RCC 7860 (cell line): ENCODE measurements at places on chromosomes 16 and 17.

GRCh38 chr17:3845291-3845620 lies 790 bp downstream of the NCBP3 start:
- peak; percentile 6 for DNase-seq

DNA sequence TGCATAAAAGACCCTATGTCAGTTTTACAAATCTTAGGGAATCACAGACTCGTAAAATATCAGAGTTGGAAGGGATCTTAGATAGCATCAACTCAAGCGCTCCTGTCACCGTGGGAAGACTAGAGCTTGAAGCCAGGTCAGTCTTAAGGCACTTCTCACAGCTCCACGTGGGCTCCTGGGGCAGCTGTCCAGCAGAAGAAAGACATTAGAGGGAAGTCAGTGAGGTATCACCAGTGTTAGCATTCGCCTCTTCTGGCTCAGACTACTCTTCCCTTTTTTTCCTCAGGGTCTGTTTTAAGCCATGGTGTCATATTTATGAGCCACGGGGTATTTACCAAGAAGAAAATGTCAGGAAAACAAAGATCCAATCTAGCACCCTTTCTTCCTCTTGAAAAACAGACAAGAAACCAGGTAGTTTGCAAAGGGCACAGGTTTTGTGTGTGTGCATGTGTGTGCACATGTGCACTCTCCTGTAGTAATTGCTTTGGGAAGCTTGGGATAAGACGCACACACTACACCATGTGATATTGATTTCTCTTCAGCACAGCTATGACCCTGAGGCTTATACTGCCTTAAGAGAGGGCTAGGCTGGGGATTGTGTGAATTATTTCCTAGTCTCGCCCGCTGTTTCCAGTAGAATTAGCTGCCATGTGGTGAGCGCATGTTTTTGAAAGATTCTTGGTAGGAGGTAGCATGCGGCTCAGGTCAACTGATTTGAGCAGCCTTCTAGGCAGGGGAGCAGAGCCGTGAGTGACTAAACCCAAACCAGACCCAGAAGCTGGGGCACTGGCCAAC lies 61.0 kb upstream of the ELAC2 start:
- no peak for DNase-seq

- no peak for DNase-seq
These were observed 4.9 kb upstream of the RAB11FIP4 start for GRCh38 chr17:31386542-31387075.

- DNase-seq: no peak
These were observed 360.8 kb downstream of the SOX9 start for GRCh38 chr17:72481572-72481971.

DNA sequence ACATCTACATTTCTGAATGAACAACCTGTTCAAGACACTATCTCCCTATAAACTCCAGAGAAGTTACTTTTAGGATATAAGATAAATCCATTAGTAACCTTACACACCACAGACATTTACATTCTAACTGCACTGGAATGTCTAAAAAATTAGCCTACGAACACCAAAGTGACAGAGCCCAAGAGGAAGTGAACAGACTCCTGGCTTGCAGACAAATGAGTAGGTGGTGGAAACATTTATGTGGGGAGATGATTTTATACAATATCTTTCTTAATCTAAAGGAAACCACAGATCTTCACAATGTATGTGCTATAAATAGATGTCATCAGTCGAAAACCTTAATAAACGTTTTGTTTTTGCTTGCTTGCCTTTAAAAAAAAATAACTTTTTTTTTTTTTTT lies 18.8 kb downstream of the ZNF652 start:
- DNase-seq: no peak

- DNase-seq: no peak
These were observed 75.7 kb downstream of the IRF8 start for GRCh38 chr16:85974428-85975375.

- peak; percentile 32 for DNase-seq
These were observed 8.8 kb downstream of the ZG16B start for GRCh38 chr16:2838928-2839327.

DNA sequence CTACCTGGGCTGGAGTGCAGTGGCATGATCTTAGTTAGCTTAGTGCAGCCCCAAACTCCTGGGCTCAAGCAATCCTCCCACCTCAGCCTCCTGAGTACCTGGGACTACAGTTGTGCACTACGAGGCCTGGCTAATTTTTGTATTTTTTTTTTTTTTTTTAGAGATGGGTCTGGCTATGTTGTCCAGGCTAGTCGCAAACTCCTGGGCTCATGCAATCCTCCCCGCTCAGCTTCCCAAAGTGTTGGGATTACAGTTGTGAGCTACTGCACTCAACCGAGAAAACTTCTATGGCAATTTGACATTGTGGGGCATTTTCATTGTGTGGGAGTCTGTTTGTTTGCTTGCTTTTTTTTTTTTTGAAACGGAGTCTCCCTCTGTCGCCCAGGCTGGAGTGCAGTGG lies 30.0 kb downstream of the CRISPLD2 start:
- no peak for DNase-seq

- DNase-seq: peak; percentile 88
These were observed 27.1 kb downstream of the GNPTG start for GRCh38 chr16:1378804-1379303.

DNA sequence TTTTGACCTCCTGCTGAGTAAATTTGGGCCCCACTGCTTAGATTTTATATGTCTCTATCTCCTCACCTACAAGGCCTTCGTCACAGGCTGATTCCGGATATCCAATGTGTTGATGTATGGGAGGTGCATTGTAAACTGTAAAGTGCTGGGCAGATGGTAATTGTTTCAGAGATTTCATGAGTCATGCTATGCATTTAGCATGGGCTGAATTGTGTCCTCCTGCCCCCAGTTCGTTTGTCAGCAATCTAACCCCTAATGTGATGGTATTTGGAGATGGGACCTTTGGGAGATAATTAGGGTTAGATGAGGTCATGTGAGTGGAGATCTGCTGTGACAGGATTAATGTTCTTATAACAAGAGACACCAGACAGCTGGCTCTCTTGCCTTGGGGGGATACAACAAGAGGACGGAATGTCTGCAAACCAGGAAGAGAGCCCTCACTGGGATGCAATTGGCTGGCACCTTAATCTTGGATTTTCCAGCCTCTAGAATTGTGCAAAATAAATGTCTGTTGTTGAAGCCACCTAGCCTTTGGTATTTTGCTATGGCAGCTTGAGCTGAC lies 101.8 kb upstream of the NLRP1 start:
- no peak for DNase-seq

DNA sequence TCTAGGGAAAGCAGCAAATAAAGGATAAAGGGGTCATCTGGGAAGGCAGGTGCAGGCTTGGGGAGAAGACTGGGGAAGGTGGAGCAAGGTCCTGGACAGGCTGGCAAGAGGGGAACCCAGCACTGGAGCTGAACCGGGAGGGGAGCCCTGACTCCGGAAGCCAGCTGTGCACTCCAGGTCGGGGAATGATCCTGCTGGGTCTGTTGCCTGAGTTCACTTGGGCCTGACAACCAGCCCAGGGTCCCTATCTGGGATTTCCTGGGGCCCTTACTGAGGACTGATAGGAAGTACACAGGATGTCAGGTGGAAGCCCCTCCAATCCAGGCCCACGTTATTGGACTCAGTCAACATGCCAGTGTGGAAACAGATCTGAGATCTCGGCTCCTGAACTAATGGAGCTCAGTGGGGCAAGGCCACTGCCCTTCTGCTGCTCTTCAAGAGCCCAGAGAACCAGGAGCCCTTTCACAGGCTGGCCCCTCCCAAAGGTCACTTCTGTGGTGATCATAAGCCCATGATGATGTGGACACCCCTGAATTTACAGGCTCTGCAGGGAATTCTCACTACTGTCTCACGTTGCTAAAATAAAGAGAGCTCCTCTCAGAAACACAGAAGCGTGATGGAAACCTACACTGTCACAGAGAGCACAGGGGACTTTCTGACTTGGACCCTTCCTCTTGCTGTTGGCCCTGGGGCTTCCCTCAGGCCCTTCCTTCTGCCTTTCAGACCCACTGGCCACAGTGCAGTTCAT lies 19.9 kb upstream of the PITPNM3 start:
- no peak for DNase-seq

GRCh38 chr17:62668091-62668804 lies 40.8 kb downstream of the MRC2 start:
- DNase-seq: no peak

GRCh38 chr17:61411011-61411260 lies 11.3 kb downstream of the TBX2 start:
- DNase-seq: no peak

DNA sequence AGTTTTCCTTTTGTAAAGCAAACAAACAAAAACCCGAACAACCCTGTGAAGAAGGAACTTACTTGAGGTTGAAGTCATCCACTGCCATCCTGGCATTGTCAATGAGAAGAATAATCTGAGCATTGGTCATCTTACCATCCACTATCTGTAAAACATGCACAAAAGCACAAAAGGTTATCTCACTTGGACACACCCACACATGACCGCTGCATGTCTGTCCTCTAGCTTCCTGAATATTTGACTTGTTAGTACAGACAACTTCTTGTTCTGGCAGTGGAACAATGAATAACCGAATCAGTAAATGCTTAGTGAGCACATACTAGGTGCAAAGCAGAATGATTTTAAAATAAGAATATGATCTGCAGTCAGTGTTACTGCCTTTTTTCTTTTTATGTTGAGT lies 6.1 kb downstream of the KRT23 start:
- DNase-seq: no peak

GRCh38 chr17:8888704-8889302 lies 21.3 kb upstream of the PIK3R6 start:
- DNase-seq: no peak

DNA sequence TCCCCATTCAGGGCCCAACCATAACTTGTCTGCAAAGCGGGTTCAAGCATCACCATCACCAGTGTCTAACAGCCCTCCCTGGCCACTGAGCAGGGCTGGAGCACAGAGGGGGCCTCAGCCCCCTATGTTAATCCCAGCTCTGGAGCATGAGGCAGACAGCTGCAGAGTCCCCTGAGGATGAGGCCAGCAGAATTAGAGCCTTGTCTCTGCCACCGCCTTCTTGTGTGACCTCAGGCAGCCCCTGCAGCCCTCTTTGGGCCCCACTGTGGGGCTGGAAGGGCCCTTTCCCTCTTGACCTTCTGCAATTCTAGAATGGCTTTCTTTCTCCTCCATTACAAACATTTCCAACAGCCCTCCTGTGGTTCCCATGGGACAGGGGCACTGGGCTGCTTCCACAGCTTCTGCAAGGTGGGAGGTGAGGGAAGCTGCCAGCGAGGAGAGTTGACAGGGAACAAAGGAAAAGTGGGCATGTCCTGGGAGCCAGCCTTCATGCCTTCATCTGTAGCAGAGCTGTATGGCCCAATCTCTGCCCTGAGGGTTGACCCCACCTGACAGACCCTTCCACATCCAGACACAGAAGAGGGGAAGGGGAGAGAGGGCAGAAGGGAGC lies 65.7 kb downstream of the TMEM132E start:
- DNase-seq: no peak

GRCh38 chr17:69874175-69874670 lies 200.8 kb upstream of the KCNJ16 start:
- DNase-seq: peak; percentile 21

GRCh38 chr16:1929105-1929504 lies 10.9 kb upstream of the HS3ST6 start:
- no peak for DNase-seq

DNA sequence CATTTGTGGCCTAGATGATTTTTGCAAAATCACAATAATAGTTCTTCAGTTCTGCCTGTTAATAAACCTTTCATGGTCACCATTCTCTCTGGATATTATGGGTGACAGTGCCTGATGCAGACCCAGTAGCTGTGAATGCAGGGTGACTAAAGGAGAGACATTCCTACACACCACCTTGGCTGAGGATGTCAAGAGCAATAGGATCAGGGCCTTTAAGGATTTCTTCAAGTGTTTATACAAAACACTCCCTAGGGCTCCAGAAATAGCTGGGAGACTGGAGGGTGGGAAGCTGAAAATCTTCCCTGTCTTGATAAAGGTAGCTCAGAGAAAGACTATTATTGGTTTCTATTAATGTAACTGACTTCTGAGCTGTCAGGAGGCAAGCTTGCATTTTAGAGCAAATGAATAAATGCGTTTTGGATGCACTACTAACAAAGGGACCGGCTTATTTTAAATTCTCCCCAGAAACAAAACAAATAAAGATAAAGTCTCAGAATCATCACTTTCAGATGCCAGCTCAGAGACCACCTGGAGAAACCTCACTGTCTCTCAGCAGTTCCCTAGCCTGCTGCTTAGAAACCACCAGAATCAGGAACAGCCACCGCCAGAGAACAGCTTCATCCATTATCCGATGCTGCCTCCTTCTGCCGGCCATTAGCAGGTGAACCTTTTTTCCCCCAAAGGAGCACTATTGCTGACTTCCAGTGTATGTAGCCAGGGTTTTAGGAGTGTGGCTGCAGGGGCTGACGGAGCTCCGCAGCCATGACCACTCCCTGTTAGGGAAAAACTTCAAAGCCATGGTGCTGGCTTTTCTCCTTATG lies 171.4 kb upstream of the DYNLRB2 start:
- peak; percentile 37 for DNase-seq

- DNase-seq: peak; percentile 92
These were observed 12.9 kb downstream of the GNGT2 start for GRCh38 chr17:49197346-49197998.

DNA sequence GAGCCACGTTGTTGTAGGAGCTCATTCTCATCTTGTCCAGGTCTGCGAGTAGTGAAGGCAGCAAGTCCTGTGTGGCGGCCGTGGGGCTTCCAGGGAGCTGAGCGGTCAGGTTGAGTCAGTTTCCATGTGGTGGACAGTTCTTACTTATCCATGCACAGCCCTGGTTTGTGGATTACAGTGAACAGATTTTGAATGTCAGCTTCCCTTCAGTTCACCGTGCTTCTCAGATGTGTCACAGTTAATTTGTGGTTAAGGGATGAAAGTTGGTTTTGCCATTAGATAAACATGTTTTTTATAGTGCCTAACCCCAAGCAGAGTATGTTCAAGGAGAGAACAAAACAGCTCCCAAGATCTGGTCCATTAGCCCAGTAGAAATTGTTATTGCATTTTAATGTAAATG lies 103.1 kb downstream of the RPTOR start:
- peak; percentile 84 for DNase-seq

DNA sequence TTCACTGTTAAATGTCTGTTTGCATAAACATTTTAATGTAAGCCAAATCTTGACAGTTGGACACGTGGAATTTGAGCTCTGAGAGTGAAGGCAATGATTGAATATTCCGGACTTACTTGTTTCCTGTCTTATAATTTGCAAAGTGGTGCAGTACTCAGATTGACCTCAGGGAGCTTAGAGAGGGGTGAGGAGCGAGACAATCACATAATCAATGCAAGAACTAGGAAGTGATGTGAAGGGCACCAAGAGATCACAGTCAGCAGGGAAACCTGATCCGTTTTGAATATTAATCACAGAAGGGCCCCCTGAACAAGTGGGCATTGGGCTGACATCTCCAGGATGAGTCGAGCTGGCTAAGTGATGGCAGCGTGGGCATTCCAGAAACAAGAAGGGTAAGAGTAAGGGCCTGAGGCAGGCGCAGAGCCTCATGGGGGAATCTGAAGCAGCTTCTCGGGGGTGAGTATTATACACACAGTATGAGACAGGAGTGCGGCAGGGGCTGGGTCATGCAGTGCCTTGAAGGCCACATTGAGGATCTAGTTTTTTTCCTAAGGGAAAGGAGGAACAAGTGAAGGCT lies 26.1 kb downstream of the TEX2 start:
- no peak for DNase-seq
